ENCODE measurements at places on chromosomes 6 and 20.

GRCh38 chr20:34615477-34615876 is 57.0 kb downstream of the MAP1LC3A start:
- DNase-seq, result peak; percentile 14

DNA sequence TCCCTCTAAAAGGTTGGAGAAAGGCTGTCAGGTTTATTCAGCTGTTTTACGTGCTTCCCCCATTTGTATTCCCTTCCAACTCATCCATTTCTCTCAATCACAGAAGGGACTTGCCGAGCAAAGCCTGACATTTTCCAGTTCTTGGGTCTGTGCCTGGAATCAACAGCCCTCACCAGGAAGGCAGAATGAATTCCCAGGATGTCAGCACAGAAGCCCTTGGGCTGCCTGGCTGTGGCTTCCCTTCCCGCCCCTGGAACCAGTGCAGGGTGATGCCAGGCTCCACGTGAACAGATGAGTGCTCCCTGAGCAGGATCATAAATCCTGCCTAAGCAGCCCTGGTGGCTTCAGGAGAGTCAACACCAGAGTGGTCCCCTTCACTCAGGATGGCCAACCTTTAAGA is 86.1 kb upstream of the CD83 start:
- DNase-seq, result no peak

- no peak for DNase-seq
Observed at GRCh38 chr6:54655162-54655561, 191.4 kb upstream of the FAM83B start.

DNA sequence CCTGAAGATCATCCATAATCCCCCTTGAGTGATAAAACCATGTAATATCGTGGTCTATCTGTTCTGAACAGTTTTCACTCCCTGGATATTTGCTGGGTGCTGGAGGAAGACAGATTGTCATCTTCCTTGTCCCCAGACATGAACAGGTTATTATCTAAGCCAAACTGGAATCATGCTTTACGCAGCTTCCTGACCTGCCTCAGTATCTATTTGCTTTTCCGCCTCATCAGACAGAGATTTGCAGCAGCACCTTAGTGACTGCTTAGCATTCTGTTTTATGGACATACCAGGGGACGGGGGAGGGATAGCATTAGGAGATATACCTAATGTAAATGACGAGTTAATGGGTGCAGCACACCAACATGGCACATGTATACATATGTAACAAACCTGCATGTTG is 124.6 kb downstream of the SLC23A2 start:
- no peak for DNase-seq

GRCh38 chr20:20192366-20192765 is 140.0 kb downstream of the CFAP61 start:
- DNase-seq, result no peak

DNA sequence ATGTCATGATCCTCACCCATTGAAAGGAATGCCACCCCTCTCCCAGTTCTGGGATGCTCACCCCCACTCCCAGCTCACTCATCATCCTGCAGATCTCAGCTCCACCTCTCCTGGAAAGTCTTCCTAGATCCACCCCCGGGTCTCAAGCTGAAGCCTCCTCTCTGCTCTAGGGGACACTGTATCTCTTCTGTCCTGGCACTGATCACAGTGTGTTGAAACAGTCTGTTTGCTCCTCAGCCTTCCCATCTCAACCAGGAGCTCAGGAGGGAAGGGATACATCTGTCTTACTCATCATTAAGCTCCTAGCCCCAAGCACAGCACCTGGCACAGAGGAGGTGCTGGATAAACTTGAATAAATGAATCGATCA is 80.1 kb downstream of the MRPL14 start:
- no peak for DNase-seq

- DNase-seq, result no peak
Observed at GRCh38 chr20:50133041-50133440, 20.1 kb upstream of the UBE2V1 start.

DNA sequence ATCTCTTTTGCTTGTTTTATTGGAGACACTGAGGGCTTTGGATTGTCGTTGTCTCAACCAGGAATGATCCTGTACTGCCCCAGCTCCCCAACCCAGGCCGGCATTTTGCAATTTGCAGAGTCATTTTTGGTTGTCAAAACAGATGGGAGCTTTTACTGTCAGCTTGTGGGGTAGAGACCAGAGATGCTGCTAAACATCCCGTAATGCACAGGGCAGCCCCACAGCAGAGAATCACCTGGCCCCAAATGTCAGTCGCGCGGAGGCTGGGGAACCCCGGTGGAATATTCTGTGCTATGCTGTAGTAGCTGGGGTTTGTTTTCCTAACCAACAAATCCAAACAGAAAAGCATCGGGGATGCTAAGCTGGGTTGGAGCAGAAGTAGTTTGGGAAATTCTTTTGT is 99.7 kb downstream of the TSHZ2 start:
- no peak for DNase-seq

DNA sequence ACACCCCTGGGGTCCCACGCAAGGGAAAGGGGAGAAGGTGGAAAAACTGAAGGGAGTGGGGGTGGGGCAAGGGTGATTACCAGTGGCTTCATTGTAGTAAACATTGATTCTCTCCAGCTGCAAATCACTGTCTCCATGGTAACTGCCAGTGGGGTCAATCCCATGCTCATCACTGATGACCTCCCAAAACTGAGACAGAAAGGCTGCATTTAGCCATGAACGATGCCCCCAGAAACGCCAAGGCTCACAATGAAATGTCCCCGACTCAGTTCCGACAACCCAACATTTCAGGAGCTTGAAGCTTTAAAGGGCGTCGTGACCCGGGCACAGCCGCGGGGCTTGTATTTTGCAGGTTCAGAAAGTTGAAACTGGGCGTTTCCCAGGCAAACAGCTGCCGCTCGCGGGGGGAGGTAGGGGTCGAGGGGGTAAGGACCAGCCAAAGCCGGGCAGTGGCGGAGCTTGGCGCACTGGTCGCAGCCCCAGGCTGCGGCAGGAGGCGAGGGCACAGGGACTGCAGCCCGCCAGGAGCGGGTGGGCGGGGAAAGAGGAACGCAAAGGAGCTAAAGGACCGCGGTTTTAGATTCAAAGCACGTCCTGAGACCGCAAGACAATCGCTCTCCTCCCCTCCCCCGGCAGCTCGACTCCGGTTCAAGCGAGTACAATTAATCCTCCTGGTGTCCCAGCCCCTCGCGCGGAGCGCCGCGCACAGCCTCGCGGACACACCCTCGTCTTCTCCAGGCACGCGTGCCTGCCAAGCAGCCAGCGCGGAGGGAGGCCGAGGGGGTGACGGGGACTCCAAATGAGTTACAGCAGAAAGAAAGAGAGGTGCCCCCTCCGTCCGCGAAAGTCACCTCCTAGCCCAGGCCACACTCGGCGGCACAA is 731 bp downstream of the TUBB2B start:
- DNase-seq, result no peak

- DNase-seq, result peak; percentile 80
Observed at GRCh38 chr6:2749969-2750600, 637 bp downstream of the MYLK4 start.

GRCh38 chr6:3308106-3308505 is 49.4 kb downstream of the PSMG4 start:
- DNase-seq, result no peak

Data from SK-MEL-5 (cell line).